Omental fat pad (tissue), 4 donors: ENCODE measurements at places on chromosomes 7 and 10. TPM values are rescaled to one million over a fixed set of nuclear protein-coding genes. Genes with fewer than 3 reads are reported as not detected.

DNA sequence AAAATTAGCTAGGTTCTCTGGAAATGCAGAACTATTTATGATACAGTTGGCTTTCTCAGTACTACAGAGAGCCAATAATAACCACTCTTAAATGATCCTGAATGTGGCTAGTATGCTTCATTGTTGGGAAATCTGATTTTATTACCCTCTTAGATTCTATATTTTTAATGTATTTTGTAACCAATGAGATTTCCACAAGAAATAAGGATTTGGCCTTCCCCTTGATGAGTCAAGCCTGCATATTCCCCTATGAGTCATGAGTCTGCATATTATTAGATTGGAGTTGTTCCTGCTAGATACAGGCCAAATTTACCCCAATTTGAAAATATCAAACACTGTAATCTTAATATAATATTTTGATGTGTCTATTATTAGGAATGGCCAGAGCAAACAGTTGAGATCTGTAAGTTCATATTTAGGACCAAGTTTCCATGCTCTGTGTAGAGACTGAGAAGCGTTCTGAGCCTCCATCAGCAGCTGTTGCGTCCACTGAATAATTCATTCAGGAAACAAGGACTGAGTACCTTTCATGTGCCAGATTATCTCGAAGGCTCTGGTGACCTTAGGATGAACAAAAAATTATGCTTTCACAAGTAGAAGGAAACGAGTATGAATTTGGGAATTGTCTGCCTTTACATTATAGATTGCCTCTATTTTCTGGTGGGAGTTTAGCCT is 793.4 kb downstream of the NRG3 start:
- DNase-seq: no peak

GRCh38 chr10:93138113-93138870 is 64.6 kb downstream of the CYP26A1 start:
- DNase-seq: no peak

DNA sequence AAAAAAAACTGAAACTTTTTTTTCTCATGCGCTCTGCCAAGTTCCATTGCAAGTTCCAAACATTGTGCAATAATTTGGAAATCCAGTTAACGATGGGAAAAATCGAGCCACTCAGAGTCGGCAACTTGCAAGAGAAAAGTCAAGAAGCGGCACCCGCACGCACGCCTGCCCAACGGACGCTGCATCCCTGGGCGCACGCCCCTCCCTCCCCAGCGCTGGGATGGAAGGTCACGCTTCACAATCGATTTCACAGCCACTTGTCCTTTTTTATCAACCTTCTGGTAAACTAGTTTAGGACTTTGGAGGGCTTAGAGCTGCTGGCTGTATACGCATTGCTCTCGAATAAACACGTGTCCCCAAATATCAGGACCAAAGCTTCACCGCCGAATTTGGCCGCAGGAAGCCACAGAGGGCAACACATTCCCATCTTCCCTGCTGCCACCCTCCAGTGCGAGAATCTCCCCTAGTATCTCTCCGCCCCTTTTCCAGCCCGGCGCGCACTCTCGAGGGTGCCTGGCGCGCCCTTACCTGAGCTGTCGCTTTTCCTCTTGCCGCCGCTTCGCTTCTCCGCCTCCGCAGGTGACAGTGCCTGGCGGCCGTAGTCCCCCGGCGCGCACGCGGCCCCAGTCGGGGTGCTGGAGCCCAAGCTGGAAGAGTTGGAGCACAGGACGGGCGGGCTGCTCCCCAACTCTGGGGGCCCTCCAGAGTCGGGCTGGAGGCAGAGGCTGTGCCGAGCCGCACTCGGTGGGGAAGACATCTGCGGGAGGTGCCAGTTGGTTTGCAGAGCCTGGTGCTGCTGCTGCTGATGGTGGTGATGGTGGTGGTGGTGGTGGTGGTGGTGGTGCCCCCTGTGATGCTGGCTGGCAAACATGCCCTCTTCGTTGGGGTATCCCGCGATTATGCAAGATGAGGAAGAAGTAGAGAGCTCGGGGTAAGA is 857 bp downstream of the MEOX2 start:
- no peak for DNase-seq

LRIT1 gene
- not detected for total RNA-seq
